T-helper 9 cell (primary cell): ENCODE measurements at places on chromosomes 5 and 9.
A peak's percentile ranks its signal among the peaks of the same experiment; 100 is the strongest.

GRCh38 chr9:76092572-76092971 is 202.1 kb downstream of the PCSK5 start:
- no peak for DNase-seq

GRCh38 chr5:4295663-4296339 is 700.2 kb downstream of the IRX1 start:
- no peak for DNase-seq

DNA sequence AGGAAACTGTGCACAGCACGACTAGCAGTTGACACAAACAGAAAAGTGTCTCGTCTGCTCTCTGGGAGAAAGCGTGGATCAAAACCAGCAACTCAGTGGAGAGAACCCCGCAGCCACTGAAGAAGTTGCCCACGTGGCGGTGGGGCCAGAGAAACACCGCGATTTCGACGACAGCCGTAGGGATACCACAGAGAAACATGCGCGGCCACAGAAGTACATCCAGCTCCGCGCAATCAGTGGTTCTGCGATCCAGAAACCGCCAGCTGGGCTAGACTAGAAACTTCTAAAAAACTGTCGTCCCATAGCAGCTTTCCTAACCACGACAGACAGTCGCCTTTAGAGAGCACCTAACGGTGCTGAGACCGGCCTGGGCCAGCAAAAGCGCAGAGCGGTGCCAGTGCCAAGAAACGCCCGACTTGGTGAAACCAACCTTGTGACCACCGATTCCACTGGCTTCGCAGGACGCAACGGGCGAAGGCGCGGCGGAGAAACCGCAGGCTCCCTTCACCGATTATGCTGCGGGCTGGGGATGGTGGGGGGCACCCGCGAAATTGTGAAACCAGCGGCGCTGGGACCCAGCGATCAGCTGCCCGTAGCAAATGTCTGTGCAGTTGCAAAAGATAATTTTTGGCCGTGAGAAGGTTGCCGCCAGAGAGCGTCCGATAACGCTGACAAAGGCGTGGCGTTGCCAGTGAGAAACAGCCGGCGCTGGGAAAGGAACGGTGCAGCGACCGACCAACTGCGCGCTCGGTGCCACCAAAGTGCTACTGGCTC is 2.7 kb upstream of the ANXA2R start:
- DNase-seq, result peak; percentile 52

GRCh38 chr9:79583952-79584654 is 12.3 kb downstream of the TLE4 start:
- DNase-seq, result no peak

DNA sequence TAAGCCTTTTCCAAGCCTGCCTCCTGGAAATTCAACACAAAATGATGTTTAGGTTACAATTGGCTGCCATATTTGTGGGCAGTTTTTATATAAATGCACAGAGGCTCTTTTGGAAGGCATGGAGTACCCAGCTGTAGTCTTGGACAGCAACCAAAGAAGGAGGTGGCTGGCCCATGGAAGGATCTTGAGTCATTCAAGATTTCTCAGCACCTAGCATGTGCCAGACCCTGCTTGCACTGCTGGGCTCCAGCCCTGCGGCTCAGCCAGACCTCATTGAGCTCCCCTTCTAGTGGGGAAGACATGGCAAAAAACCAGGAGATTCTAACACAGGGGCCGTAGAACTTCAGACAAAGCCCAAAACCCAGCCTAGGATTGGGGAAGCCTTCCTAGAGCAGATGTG is 22.1 kb downstream of the JADE2 start:
- DNase-seq, result no peak

GRCh38 chr5:109812698-109813097 is 123.0 kb downstream of the MAN2A1 start:
- DNase-seq, result no peak

GRCh38 chr5:105817416-105817815 is 1853.3 kb downstream of the EFNA5 start:
- DNase-seq, result no peak

GRCh38 chr9:37026931-37027581 is 7.0 kb downstream of the PAX5 start:
- DNase-seq, result no peak
